Cortex of kidney (tissue), 1 donor: ENCODE measurements at places on chromosomes 16 and 17.

DNA sequence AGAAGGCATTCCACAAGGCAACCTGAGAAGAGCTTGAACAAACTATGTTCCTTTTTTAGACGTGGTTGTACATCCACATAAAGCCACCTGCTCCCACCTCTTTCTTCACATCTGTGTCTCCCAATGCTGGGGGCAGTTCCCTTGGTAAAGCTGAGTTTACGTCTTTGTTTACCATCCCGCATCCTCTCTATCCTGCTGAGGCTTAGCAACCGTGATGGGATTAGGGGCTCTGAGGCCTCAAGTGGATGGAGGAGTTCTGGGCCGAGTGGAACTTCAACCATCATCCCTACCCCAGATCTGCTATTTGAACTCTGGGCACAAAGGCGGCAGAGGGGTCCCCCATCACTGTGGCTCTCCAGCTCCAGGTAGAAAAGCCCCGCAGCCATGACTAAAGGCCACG is 94.2 kb upstream of the CREBBP start:
- no peak for DNase-seq

- no peak for DNase-seq
These were observed 226.7 kb upstream of the HSBP1 start for GRCh38 chr16:83581082-83581481.

DNA sequence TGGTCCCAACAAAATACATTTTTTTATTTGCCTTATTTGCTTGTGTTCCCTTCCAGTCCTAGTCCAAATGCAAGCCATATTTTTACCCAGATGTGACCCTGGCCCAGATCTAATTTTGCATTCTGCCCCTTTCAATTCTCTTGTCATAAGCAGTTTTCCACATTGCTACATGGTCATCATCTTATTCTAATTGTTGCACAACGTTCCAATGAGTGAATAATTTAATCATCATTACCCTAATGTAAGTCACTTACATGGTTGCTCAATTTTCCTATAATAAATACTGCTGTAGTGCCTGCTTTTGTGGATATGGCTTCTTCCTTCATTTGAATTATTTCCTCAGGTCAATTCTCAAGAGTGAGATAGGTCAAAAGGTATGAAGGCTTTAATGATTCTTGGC is 12.8 kb downstream of the RSAD1 start:
- no peak for DNase-seq

DNA sequence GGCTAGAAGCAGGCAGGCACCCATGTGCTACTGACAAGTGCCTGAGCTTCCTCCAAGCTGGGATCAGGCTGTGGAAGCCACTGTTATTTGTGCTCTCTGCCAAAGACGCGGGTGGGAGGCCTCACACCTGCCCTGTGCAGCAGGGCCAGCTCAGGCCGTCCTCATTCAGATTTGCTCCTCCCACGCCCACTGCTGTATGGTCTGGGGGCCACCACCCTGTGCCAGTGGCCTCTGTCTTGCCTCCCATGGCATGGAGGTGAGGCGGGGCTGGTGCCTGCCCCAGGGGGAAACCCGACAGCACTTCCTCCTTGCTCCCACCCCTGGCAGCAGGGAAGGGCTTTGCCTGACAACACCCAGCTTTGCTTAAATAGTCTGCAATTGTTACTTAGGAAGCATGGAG is 356.5 kb upstream of the CDH8 start:
- no peak for DNase-seq

DNA sequence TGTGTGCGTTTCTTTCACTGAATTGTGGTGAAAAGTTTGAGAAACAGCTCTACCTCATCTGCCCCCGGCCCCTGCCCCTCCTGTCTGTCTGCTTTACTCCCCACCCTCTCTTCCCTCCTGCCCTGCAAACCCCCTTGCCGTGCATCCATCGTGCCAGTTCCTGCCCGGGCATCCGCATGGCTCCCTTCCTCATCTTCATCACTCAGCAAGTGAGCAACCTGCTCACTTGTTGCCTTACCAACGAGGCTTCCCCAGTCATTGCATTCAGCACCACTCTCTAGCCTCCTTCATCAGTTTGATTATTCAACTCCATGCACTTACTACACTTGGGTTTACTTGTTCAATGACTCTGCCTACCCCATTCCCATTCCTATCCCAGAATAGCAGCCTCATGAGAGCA is 34.8 kb upstream of the SDK2 start:
- DNase-seq = no peak

GRCh38 chr16:25689137-25689836 is 2.5 kb upstream of the HS3ST4 start:
- DNase-seq = no peak

GRCh38 chr16:28573738-28574718 is 20.3 kb downstream of the SGF29 start:
- DNase-seq = no peak

- no peak for DNase-seq
These were observed 20.0 kb upstream of the RNF135 start for GRCh38 chr17:30950669-30951399.

- DNase-seq = no peak
These were observed 27.7 kb downstream of the ABCC1 start for GRCh38 chr16:15976929-15977637.

DNA sequence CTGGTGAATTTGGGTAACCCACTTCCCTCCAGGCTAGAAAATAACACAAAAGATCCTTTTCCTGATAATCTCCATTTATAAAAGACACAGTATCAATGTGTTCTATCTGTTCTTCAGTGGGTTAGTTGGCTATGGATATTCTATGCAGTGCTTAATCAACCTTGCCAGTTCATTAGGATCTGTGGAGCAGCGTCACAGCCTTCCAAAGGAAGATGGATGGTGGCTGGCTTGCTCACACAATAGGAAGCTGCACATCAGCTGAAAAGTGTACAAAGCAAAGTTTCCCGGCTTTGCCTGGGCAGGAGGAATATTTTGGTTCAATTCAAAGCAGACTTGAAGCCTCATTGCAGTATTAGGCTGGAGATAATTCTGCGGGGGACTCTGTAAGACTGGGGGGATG is 70.3 kb upstream of the CA10 start:
- no peak for DNase-seq

DNA sequence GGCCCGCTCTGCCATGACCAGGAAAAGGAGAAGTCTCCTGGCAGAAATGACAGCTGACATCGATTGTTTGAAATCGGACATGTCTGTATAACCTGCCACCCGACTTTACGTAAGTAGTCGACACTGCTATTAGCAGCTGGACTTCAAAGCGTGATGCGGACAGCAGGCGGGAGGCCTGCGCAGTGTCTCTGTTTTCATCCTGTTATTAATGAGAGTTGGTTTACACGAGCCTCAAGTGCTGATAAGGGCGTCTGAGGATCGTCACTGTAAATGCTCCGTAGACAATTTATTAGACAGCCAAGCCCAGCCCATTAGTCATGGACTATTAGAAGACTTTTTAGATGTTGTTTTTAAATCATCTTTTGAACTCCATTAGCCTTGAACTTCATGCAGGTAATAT is 328.3 kb downstream of the FOXL1 start:
- DNase-seq = no peak

- no peak for DNase-seq
These were observed 178.3 kb downstream of the PRKCB start for GRCh38 chr16:24013864-24014645.

- no peak for DNase-seq
These were observed 1103.6 kb downstream of the CDH8 start for GRCh38 chr16:60932600-60932999.

DNA sequence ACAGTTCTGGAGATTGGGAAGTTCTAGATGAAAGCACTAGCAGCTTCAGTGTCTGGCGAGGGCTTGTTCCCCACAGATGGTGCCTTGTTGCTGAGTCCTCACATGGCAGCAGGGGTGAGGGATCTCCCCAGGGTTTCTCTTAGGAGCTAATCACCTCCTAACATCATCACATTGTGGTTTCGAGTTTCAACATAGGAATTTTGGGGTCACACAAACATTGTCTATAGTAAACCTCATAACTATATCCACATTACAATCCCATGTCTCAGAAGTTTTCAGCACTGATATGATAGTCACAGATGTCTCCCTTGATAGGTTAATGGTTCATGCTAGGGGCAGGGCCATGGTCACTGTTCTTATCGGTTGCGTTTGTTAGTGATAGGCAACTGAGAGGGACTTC is 13.8 kb downstream of the CLUAP1 start:
- DNase-seq = no peak
